ENCODE measurements at places on chromosomes 2 and 18. TPM values are rescaled to one million over a fixed set of nuclear protein-coding genes. Genes with fewer than 3 reads are reported as not detected.

DNA sequence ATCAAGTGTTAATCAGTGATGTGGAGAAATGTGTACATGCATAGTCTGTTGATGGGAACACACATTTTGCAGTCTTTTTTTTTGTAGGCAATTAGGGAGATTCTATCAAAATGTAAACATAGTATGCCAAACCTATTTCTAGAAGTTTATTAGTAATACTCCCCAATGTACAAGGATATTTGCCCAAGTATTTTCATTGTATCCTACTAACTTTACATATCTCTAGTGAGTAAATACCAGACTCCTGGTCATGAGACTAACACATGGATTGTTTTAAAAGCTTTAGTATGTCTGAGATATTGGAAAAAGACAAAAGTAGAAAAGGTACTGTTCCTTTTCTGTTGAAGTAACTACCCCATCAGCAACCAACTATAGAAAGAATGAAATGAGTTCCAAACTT lies 513.0 kb downstream of the PTPRM start:
- DNase-seq = no peak

- DNase-seq = no peak
Measured at GRCh38 chr2:80530442-80531064, 226.0 kb upstream of the LRRTM1 start.

GRCh38 chr2:43318791-43319190 lies 92.4 kb upstream of the ZFP36L2 start:
- no peak for DNase-seq

Gene SLC39A10
- 3.7 TPM for polyA plus RNA-seq

DNA sequence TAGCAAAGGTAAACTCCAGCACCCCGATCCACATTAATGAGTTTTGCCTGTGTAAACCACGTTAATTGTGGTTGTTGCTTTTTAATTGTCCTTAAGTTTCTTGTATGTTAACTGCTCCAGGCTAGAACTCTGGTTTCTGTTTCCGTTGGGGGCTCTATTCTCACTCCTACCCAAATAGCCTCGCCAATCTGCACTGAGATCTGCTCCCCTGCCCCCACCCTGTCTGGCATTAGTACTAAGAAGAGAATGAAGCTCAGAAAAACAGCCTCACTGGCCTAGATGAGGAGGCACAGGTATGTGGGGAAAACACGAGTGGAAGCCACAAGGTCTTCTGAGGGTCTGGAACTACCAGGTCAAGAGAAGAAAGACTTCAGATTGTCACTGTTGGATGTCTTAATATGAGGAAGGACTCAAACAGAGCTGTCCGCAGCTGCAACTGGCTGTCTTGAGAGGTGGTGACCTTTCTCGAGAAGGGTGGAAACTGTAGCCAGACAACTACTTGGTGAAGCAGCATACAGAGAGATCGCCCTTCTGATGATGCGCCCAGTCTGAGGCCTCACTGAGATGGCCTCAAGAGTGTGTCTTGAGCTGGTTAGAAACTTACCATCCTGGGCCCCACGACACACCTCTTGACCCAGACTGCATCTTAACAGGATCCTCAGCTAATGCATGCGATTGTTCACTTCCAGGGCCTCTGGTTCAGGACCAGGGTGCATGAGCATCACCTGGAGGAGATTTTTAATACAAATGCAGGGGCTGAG lies 73.1 kb downstream of the TGOLN2 start:
- no peak for DNase-seq

GRCh38 chr18:22172594-22173049 lies 3.2 kb downstream of the GATA6 start:
- no peak for DNase-seq

DNA sequence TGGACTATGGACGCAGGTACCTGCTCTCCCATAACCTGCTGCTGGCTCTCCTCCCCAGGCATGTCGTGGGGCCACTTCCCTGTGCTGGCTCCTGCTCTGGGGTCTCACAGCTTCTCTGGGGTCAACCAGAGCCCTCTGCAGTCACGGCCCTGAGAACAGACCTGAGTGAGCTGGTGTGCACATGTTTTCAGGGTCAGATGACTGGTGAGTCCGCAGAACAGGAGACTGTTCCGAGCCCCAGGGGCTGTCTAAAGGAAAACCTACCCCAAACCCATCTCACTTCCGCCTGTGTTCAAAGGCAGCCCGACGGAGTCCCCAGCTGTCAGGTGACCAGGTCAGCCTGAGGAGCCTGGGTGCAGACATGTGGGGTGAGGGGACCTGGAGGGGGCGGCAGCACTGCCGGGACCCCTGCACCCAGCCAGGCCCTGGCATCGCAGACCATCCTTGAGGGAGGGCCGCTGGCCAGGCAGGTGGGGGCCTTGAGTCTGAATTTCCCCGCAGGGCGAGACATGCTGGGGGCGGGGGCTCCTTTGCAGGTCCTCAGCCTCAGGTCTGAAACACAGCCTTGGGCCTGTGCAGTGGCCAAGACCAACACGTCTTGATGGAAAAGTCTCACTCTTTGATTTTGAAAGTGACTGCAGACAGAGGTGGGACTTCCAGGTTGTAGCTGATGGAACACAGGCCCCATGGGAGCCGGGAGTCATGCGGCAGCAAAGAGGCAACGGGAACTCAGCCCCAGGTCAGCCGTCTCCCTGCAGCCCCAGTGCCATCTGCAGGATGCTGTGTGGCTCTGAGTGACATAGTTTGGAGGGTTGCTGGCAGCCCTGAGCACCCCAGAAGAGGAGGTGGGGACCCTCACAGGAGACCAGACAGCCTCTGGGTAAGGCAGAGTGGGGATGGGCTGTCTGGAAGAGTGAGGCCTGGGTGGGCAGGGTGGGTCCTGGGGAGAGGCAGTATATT lies 65.3 kb downstream of the TWIST2 start:
- DNase-seq = no peak

DNA sequence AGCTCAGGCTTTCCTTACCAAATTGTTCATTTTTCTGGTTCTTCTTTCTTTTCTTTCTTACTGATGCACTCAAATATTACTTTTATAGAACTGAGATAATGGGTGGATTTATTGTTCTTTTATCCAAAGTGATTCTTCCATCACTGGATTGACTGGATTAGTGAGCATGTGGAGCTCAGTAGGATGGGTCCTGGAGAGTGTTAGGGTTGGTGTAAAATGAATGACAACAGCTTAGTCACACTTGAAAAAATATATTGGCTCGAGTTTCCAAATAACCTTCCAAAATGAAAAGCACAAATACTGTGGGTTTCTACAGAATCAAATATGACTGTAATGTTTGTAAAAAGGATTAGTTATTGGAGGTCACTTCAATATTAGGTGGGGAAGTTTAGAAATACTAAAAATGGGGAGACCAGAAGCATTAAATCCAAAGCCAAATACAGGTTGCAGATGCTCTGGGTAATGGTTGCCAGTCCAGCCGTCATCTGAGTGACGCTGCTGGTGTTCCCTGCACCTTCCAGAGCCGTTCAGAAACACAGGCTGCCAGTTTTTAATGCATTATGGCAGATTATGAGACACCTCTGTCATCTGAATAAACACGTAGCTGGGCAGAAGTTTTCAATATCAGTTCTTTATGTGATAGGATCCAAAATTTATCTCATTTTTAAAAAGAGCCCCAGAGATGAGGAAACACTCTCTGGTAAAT lies 294.8 kb upstream of the NRP2 start:
- DNase-seq = no peak

DNA sequence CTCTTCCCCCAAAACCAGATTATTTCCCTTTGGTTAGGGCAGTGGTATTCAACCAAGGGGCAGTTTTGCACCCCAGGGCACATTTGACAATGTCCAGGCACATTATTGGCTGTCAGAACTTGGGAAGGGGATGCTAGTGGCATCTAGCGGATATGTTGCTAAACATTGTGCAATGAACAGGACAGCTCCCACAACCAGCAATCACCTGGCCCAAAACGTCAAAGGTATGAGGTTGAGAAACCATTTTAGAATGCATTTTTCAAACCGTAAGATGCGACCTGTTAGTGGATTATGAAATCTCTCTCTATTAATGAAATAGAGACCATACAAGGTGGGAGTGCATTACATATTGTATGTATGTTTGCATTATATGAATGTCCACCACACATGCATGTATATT lies 54.2 kb downstream of the CD8B2 start:
- DNase-seq = no peak

GRCh38 chr2:207504513-207505170 lies 25.1 kb upstream of the CREB1 start:
- DNase-seq = peak; percentile 68

Gene MALL
- 6.2 TPM for polyA plus RNA-seq

DNA sequence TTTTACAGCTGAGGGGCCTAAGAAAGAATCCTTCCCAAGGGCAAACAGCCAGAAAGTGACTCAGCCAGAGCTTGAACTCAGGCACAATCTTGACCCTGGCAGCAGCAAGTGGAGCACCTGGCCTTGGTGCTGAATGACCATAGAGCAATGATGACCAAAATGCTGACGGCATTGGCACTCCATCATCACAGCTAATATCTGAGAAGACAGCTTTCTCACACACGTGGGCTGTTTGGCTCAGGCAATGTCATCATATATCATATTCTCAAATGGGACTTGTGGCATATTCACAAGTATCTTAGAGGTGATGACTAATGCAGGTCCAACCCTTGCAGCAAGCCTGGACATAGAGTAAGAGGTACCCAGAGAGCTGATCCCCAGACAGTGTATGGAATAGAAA lies 443.9 kb upstream of the MYT1L start:
- DNase-seq = no peak

Measured in aorta (tissue), 5 donors.